ENCODE measurements at places on chromosomes 3 and 15.

GRCh38 chr15:92616621-92617548 lies 38.7 kb downstream of the FAM174B start:
- no peak for DNase-seq

- DNase-seq: no peak
Measured at GRCh38 chr15:41377978-41378377, 24.3 kb downstream of the NDUFAF1 start.

DNA sequence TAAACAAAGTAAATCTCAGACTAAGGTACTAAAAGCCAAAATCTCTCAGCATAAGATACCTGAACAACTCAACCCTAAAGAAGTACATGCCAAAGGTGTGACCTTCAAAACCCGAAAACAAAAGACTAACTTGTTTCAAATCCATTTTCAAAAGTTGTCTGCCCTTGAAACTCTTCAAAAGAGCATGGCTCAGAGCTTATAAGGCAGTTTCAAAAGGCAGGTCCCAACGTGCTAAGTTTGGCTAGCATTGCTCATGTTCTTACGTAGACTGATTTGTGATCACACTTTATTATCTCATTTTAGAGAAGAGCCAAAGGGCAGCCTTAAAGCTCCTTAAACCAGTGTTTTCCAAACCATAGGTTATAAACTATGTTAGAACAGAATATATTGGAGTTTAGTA lies 112.2 kb downstream of the FEZF2 start:
- DNase-seq: no peak

GRCh38 chr3:6204891-6205290 lies 656.0 kb upstream of the GRM7 start:
- DNase-seq: no peak

- no peak for DNase-seq
Measured at GRCh38 chr3:168865022-168865551, 769.4 kb upstream of the GOLIM4 start.

DNA sequence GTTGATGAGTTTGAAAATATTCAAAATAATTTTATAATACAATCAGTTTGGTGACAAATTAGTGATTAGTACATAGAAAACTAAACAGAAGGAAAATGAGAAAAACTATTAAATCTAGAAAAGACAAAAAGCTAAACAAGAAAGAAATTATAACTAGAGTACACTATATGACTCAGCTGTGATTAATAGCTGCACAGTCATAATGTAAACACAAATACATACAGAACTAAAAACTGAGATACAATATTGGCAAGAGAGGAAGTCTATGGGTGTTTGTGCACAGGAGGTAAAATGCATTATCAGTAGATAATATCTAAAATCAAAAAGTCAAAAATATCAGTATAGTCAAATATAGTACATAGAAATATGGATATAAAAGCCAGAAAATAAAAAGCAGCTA lies 80.7 kb upstream of the PCSK6 start:
- no peak for DNase-seq

DNA sequence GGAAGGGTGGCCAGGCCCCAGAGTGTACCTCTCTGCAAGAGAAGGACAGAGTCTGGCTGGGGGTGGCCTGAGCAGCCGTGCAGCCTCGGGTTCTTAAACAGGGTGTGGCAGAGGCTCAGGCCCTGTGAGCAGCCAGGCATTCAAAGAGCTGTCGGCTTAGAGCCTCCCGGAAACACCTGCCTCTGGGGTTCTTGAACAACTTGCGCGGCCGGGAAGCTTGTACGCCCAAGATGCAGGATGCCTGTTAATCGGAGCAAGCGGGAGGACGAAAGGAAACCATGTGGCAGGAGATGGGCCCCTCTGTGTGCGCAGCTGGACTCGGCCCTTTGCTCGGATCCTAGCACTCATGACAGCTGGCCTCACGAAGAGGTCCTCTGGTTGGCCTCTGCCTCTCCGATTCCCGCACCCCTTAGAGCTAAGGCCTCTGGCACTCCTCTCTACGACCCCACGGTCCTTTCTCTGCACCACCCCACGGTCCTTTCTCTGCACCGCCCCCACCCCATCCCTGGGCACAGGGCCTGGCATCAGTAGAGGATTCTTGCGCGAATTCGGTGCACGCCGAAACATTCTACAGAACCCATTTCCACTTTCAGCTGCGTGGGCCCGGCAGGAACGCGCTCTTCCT lies 23.9 kb upstream of the TXNRD3 start:
- no peak for DNase-seq

- no peak for DNase-seq
Measured at GRCh38 chr3:29971895-29972294, 634.5 kb upstream of the TGFBR2 start.

- DNase-seq: no peak
Measured at GRCh38 chr15:47332481-47332880, 384.8 kb upstream of the SEMA6D start.

- DNase-seq: no peak
Measured at GRCh38 chr15:74208901-74209559, 6.4 kb upstream of the STRA6 start.

DNA sequence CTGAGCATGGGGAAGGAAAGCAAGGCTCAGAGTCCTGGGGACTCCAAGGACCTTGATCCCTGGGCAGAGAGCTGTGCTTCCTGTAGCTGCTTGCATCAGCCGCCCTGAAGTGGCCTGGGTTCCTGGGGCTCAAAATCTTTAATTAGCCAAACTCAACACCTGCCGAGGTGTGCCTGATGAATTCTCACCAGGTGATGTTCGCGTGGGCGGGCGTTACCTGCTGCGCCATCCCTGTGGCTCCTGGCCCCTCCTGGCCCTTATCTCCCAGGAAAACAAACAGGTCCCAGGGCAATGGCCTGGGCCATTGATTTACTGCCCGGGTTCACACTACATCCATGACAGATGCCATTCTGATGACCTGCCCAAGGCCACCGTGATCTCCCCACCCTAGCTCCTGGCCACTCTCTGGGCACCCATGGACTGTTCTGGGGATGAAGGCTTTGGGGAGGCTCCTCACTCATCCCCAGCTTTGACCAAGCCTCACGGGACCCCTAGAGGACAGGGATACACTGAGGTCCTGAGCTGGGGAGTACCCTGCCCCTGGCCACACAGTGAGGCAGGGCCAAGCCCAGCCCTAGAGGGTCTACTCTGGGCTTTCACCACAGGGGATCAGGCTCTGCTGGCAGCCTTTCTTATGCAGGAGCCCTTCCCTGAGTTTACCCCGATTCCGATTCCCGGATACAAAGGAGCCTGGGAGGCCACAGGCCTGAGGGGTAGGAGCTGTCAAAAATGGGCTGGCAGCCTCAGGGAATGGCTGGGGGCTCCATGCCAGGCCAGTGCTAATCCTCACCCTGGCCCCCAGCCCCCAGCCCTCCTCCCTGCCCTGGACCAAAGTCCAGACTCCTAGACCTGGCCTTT lies 5.7 kb downstream of the SLC38A3 start:
- DNase-seq: no peak

GRCh38 chr3:111603679-111604078 lies 8.5 kb upstream of the ZBED2 start:
- no peak for DNase-seq

- no peak for DNase-seq
Measured at GRCh38 chr15:64398575-64398974, 10.9 kb downstream of the TRIP4 start.

- no peak for DNase-seq
Measured at GRCh38 chr15:32956006-32956405, 238.2 kb downstream of the GREM1 start.
